NCI-H1436 (cell line): ENCODE measurements at places on chromosomes 12 and 14.

DNA sequence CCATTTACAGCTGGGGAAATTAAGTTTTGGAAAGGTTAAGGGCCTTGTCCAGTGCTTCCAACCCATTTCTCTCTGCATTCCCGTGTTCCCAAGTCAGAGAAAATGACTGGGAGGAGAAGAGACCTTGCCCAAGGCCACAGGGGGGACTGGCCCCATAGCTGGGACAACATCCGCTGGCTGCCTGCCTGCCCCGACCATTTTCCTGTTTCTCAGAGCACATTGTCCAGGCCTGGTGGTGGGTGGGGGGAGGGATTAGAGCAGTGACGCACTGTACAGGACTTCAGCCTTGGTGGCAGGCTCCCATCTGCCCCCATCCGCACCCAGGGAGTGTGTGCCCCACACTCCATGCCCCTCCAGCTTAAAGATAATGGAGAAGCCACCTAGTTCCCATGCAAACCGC, 27.7 kb downstream of the DIO3 start:
- DNase-seq = no peak

- no peak for DNase-seq
Observed at GRCh38 chr12:1319212-1319611, 275.2 kb downstream of the FBXL14 start.

DNA sequence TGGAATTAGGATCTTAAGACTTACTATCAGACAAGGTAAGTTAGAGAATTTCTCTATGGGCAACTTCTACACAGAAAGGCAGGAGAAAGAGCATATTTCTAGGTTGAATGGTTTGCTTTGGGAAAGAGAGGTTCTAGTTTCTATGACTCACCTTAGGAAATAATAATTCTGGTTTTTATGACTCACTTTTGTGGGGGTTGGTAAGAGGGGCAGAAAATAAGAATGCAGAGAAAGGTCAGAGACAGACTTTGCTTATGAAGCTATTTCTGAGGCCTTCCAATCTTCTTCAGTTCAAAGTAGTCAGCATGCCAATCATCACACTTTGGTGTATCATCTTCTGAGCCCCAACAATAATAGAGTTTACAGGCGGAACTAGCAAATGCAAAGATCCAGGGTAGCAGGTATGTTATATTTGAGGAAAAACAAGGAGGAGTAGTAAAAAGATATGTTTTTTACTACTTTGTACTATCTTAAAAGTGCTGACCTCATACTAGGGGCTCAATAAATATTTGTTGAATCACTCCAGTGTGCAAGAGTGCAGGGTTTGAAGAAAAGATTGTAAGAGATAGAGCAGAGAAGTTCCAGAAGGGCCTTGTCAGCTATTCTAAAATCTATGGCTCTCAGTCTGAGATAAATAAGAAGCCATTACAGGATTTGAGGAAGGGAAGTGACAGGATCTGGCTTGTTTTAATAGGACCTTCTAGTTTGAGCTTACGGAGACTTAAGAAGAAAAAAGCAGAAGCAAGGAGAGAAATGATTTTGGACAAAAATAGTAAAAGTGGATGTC, 56.7 kb upstream of the LRFN5 start:
- DNase-seq = no peak

GRCh38 chr12:132887513-132888351, at the start of gene CHFR:
Gene CHFR, minus strand, starts transcription at chr12:132887605. Its CDS starts 277 bp downstream, at chr12:132887328.
- DNase-seq = peak; percentile 96

- DNase-seq = no peak
Observed at GRCh38 chr12:124633365-124634362, 66.3 kb upstream of the NCOR2 start.

DNA sequence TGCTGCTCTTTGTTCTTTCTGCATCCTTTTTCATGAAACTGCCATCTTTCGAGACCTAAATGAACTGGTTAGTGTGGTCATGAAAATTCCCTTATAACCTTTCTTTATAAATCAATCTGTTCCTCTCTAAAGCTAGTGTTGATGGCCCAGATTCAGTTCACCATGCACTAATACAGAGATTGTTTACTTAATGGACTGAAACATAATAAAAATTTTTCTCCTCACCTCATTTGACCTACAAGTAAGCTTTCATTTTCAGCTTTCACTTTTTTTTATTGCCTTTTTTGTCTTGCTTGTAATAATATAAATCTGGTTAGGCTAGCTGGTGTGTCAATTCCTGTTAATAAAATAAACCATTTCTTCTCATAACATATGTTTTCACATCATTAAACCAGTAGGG, 183.8 kb downstream of the CCDC59 start:
- DNase-seq = no peak

- DNase-seq = no peak
Observed at GRCh38 chr14:68668028-68668427, 124.8 kb downstream of the ZFP36L1 start.

DNA sequence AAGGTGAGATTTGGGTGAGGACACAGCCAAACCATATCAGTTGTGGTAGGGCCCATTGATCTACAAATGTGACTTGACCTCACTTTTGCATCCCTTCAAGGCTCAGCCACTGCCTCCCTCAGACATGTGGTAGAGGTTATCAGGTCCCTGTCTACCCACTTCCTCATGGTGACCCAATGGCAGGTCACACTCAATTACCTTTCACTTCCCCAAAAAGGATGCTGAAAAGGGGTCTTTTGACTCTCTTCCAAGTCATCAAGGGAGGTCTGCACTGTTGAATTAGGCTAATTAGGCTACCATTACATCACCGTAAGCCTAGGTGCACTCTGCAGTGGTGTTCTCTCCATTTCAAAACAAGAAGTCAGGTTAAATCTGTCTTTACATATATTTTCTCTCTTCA, 22.6 kb upstream of the DRAM1 start:
- no peak for DNase-seq

- no peak for DNase-seq
Observed at GRCh38 chr12:843609-844008, 91.2 kb downstream of the WNK1 start.

DNA sequence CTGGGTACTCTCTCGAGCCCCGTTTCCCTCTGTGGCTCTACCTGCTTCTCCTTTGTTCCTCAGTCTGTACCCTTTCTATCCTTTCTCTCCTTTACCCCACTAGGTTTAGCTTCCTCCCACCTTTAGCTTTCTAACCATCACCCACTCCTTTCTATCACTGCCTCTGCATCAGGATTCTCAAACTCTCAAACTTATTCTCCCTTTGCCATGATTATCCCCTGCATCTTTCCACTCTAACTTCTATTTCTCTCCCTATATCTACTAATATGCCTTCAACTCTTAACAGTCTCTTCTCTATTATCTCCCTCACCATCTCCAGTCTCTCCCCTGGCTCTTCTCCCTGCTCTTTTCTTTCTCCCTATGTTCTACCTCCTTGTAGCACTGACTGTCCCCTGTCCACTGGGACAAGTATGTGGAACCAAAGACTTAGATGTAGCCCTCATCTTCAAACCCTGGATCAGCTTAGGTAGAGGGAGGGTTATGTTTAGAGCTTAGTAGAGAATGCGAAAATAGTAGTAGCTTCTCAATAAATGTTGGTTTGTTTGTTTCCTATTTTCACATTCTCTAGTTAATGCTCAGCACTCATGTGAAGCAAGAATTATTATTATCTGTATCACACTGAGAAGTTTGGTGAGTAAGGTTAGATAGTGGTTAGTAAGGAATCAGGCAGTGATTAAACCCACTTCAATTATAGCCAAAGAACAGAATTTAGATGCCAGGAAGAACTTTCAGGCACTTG, 3.4 kb downstream of the GDF11 start:
- DNase-seq = no peak

DNA sequence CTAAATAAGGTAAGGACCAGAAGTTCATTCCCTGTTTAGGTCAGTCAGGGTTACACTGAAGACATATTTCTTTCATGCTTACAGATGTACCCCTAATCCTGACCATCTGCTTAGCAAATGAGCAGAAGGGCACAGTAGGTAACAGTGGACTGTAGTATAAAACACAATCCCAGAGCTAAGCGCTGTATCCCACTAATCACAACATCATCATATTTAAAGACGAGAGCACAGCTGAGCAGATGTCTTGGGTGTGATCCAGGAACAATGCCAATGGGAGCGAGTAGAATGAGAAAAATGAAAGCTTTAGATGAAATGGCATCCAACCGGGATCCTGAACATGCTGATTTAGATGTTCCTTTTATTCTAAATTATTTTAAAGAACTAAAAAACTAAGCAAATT, 213.4 kb downstream of the CCER1 start:
- no peak for DNase-seq

DNA sequence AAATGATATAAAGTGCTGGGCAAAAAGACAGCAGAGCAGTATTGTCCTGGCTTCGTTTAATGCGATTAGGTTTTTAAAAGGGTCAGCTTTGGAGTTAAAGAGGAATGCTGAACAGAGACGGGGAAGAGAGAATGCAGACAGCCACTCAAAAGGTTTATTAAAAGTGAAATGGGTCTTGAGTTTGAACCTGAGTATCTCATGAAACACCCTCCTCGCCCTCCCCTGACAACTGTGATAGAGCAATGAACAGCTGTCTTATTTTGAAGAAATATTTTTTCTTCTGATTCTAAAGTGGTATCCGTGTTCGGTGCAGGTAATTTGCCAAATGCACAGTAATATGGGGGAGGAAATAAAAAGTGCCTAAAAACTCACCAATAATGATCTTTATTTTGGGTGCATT, 73.6 kb downstream of the RBM19 start:
- DNase-seq = no peak

DNA sequence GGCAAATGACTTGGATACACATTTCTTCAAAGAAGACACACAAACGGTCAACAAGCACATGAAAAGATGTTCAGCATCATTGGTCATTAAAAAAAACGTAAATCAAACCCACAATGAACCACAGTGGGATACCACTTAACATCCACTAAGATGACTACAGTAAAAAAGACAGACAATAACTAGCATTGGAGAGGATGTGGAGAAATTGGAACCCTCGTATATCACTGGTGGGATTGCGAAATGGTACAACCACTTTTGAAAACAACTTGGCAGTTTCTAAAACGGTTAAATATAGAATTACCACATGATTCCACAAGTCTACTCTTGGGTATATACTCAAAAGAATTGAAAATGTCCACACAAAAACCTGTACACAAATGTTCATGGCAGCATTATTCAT, 25.2 kb upstream of the PPFIBP1 start:
- DNase-seq = no peak

DNA sequence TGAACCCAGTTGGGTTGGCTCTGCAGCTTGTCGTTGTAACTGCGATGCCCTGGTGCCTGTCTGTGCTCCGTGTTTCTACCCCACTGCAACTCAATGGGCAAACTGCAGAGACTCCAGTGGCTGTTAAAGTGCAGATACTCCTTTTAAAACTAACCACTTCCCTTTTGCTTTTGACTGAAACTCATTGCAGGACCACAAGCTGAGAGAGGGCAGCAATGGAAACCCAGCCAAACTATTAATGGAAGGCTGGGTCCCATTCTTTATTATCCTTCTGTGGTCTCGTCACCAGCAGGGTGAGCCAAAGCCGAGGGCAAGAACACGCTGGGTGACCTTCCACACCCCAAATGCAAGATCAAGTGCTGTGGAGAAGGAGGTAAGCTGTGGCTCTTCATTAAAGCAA, 910.4 kb downstream of the VRK1 start:
- DNase-seq = no peak

- no peak for DNase-seq
Observed at GRCh38 chr12:23810329-23810902, 139.1 kb downstream of the SOX5 start.

GRCh38 chr12:104683831-104684503, 227.2 kb downstream of the CHST11 start:
- DNase-seq = no peak

DNA sequence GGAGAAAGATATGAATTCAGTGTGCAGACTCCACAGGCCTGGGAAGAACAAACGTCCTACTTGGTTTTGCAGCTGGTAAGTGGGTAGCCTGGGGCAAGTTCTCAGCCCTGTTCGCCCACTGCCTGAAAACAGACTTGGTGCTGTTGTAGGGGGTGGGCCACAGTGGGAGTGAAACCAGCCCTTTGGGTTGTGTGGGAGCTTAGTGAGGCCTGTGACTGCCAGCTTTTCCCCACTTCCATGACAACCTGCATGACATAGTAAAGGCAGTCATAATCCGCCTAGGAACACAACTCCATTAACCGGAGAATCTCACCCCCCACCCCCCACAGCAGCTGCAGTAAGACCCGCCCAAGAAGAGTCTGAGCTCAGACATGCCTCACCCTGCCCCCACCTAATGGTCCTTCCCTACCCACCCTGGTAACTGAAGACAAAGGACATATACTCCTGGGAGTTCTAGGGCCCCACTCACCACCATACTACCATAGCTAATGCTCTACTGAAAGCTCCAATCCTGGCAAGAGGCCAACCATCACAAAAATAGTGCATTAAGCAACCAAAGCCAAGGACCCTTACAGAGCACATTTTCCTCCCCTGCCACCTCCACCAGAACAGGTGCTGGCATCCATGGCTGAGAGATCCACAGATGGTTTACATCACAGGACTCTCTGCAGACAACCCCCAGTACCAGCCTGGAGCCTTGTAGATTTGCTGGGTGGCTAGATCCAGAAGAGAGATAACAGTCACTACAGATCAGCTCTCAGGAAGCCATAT, 39.8 kb upstream of the LMNTD1 start:
- DNase-seq = peak; percentile 15
